ENCODE measurements at places on chromosomes 11 and 22.

- DNase-seq = no peak
- H3K27me3 ChIP-seq = no peaks in the 10 kb centered on the region
- H3K36me3 ChIP-seq = peaks cover 2% of the 10 kb centered on the region
- H3K4me1 ChIP-seq = no peaks in the 10 kb centered on the region
These were observed 173.7 kb downstream of the KIF18A start for GRCh38 chr11:27933992-27934829.

GRCh38 chr11:12414611-12415010 lies 37.2 kb downstream of the PARVA start:
- H3K36me3 ChIP-seq = no peaks in the 10 kb centered on the region
- no peaks in the 10 kb centered on the region for H3K4me1 ChIP-seq
- no peak overlapping the region for H3K27ac ChIP-seq
- H3K27me3 ChIP-seq = peaks cover 14% of the 10 kb centered on the region
- no peak for DNase-seq

DNA sequence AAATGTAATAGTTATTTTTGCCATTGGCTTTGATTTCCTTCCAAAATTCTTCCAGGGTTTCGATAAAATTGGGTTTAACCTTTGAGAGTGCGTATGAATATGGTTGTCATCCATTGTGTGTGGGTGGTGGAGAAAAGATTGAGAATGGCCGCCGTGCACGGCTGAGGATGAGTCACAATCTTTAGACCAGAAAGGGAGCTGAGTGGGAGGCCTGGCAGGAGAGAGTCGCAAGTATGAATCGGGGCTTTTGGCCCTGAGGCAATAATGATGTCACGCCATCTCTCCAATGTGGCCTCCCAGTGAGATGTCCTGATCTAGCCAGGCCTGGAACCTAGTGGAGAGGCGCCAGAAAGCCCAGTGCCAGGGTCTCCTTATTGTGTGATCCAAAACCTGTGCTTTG lies 33.1 kb upstream of the SMPD1 start:
- H3K27me3 ChIP-seq = peaks cover 8% of the 10 kb centered on the region
- DNase-seq = peak; percentile 61
- H3K27ac ChIP-seq = no peak overlapping the region
- peaks cover 31% of the 10 kb centered on the region for H3K4me1 ChIP-seq

DNA sequence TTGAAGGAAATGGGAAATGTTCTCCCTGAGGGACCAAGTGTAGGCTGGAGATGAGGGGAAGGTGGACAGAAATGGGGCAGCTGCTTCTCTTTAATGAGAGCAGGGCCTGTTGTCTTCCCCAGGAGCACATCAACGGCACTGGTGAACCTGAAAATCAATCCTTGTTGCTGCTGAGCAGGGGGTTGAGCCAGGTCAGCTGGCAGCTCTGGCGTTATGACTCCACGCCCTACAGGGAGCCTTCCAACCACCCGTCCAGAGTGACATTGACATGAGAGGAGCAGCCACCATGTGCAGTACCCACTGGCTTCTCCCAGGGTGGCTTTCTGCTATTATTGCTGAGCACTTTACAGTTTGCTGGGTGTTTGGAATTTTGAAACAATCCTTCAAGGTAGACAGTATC lies 116.9 kb upstream of the LDLRAD3 start:
- no peak overlapping the region for H3K27ac ChIP-seq
- no peaks in the 10 kb centered on the region for H3K36me3 ChIP-seq
- no peak for DNase-seq
- peaks cover 3% of the 10 kb centered on the region for H3K4me1 ChIP-seq
- no peaks in the 10 kb centered on the region for H3K27me3 ChIP-seq
- H3K4me3 ChIP-seq = no peak overlapping the region

DNA sequence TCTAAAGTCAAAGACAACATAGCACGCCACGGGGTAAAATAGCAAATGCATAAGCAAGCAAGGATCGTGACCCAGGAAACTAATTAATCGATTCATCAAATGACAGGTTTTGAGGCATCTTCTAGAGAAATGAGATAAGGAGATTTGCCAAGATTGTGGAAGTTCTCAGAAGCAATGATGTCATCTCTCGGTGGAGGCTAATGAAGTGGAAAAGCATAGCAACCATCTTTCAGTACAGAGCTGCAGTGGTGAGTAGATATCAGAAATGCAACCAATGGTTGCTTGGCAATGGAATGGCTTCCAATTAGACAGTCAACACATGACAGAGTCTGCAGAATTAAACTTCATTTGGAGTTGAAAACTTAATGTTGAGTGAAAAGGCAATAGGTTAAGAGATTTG lies 116.0 kb downstream of the KIRREL3 start:
- no peaks in the 10 kb centered on the region for H3K36me3 ChIP-seq
- H3K4me3 ChIP-seq = no peak overlapping the region
- H3K4me1 ChIP-seq = no peaks in the 10 kb centered on the region
- no peak for DNase-seq
- peaks cover 13% of the 10 kb centered on the region for H3K27me3 ChIP-seq
- H3K27ac ChIP-seq = no peak overlapping the region

- no peak for DNase-seq
- no peak overlapping the region for H3K27ac ChIP-seq
- H3K27me3 ChIP-seq = no peaks in the 10 kb centered on the region
- H3K36me3 ChIP-seq = no peaks in the 10 kb centered on the region
- H3K4me3 ChIP-seq = no peak overlapping the region
- H3K4me1 ChIP-seq = no peaks in the 10 kb centered on the region
These were observed 357.3 kb downstream of the NELL1 start for GRCh38 chr11:21026685-21027084.

DNA sequence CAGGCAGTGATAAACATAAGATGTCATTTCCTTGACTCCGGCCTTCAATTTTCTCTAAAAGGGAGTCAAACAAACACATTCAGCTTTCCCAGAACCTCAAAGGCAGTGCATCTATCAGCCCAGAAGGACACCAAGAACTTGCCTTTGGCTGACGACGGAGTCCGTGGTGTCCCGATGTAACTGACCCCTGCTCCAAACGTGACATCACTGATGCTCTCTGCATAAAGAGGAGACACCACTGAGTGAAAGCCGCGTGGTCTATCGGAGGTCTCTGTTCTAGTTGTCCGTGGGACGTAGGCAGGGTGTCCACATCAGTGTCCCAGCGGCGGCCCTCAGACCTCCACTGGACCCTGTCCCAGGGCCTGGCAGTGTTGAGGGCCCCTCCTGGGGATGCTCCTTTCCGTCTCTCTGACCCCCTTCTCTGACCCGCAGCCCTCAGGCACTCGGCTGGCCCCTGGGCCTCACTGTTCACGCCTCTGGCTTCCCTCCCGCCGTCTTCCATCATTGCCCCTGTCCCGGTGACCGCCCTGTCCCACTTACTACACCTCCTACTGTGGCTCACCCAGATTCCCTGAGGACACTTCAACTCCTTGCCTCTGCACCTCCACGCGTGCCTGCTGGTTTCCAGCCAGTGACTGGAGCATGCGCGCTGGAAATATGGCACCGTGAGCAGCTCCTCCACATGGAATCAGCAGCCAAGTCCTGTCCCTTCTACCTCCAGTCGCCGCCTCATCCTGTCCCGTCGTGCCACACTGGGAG lies 70.4 kb downstream of the NCAPD3 start:
- DNase-seq = no peak
- H3K36me3 ChIP-seq = peaks cover 14% of the 10 kb centered on the region
- H3K4me1 ChIP-seq = no peaks in the 10 kb centered on the region
- H3K27ac ChIP-seq = no peak overlapping the region

- peaks cover 11% of the 10 kb centered on the region for H3K36me3 ChIP-seq
- H3K27ac ChIP-seq = no peak overlapping the region
- peaks cover 8% of the 10 kb centered on the region for H3K4me1 ChIP-seq
- no peak for DNase-seq
- no peak overlapping the region for H3K4me3 ChIP-seq
- H3K27me3 ChIP-seq = no peaks in the 10 kb centered on the region
These were observed 65.8 kb downstream of the MORC2 start for GRCh38 chr22:30902496-30903357.

- H3K36me3 ChIP-seq = peaks cover 13% of the 10 kb centered on the region
- H3K27me3 ChIP-seq = peaks cover 17% of the 10 kb centered on the region
- H3K4me1 ChIP-seq = peaks cover 50% of the 10 kb centered on the region
- H3K27ac ChIP-seq = no peak within 1 kb of the TSS
- DNase-seq = no peak
- peak within 1 kb of the TSS; percentile 39 for H3K4me3 ChIP-seq
These were observed at the start of gene GAL3ST3 for GRCh38 chr11:66048547-66049323. Gene GAL3ST3, minus strand, starts transcription at chr11:66049161. Its CDS starts 3,746 bp downstream, at chr11:66045415.

GRCh38 chr11:74971424-74971823 lies 17.3 kb upstream of the NEU3 start:
- peaks cover 30% of the 10 kb centered on the region for H3K36me3 ChIP-seq
- no peak overlapping the region for H3K27ac ChIP-seq
- no peak for DNase-seq
- H3K4me3 ChIP-seq = no peak overlapping the region
- no peaks in the 10 kb centered on the region for H3K27me3 ChIP-seq

Measured in activated T-cell treated with anti-CD3 and anti-CD28 coated beads, Interleukin-2, amount 50 U/mL, for 72 hours (primary cell).